ENCODE measurements at places on chromosomes 5 and 9.

GRCh38 chr5:22892441-22892840 is 39.3 kb upstream of the CDH12 start:
- DNase-seq, result no peak

GRCh38 chr5:141512911-141513626 is 24.2 kb downstream of the PCDHGC5 start:
- DNase-seq, result peak; percentile 40

GRCh38 chr9:36045610-36046009 is 8.9 kb downstream of the RECK start:
- DNase-seq, result no peak

DNA sequence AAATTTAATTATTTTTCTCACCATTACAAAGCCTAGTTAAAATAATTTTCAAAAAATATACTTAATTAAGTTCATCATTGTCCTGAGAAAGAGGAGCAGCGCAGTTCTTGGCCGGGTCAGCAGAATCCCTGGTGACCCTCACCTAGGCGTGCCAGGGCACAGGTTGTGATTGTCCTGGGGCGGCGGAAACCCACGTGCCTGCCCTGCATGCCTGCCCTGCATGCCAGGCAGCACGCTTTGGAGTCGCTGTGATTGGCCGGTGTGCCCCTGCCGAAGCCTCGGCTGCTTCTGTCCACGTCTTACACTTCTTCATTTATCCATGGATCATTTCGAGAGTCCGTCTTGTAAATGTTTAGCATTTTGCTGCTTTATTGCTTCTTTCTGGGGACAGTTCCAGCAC is 25.6 kb downstream of the SLC12A2 start:
- no peak for DNase-seq

- DNase-seq, result no peak
These were observed 3.8 kb downstream of the ANXA6 start for GRCh38 chr5:151153766-151154272.

GRCh38 chr5:1105350-1106265 is 6.3 kb downstream of the SLC12A7 start:
- DNase-seq, result no peak

GRCh38 chr5:143010351-143010750 is 240.2 kb downstream of the ARHGAP26 start:
- DNase-seq, result no peak

DNA sequence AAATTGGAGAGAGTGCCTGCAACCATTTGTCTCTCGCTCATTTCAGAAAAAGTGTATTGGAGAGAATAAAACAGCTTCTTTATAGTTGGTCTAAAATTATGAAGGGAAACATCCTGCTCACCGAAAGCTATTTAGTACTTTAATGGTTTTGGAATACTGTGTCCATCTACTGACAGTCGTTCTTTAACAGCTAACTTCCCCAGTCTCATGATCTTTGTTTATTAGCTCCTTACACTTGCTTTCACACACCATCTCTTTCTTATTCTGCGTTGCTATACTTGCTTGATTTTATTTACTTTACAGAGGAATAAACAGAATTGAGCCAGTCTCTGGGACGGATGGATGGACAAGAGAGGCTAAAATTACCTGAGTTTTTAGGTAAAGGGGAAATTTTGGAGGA is 229.3 kb downstream of the CCDC171 start:
- no peak for DNase-seq

- DNase-seq, result peak; percentile 65
These were observed 31.6 kb upstream of the ACOT12 start for GRCh38 chr5:81425569-81425968.

GRCh38 chr9:86945728-86946200 is 1.5 kb downstream of the GAS1 start:
- DNase-seq, result peak; percentile 66

DNA sequence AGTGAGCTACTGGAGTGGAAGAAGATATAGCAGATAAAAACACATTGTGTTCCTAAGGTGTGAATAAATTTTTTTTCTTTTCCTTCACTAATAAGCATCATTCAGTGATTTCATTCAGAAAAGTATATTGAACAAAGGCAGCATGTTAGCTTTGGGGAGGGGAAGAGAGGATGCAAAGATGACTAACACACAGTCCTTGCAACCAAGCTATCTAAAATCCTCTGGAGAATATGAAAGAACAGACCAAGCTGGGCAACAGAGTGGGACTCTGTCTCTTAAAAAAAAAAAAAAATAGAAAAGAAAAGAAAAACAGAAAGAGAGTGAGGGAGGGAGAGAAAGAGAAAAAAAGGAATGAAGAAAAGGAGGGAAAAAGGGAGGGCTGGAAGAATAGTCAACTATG is 22.3 kb upstream of the OMD start:
- DNase-seq, result no peak

- DNase-seq, result no peak
These were observed 902.3 kb downstream of the EFNA5 start for GRCh38 chr5:106768392-106768791.

DNA sequence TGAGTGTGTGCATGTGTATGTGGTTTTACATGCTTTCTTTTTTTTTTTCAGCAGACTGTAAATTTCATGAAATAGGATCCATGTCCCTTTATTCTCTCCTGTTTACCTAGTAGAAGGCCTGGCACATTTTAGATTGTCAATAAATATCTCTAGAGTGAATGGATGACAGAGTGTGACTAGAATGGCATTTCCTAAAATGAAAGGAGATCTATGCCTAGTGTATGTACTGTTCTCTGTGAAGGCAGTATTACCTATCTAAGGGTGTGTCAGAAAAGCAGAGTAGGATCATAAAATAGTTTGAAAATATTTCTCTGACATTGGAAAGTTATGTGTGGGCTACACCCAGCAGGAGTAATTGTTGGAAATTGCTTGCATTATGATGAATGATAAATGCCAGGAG is 1876.0 kb upstream of the C9orf72 start:
- DNase-seq, result no peak

- no peak for DNase-seq
These were observed 19.6 kb upstream of the UBTD2 start for GRCh38 chr5:172303162-172303561.

- DNase-seq, result no peak
These were observed 85.2 kb downstream of the IRX1 start for GRCh38 chr5:3680821-3681220.

GRCh38 chr5:171595401-171595800 is 176.0 kb downstream of the FGF18 start:
- DNase-seq, result no peak

- DNase-seq, result no peak
These were observed 31.9 kb downstream of the RXRA start for GRCh38 chr9:134358026-134358661.

GRCh38 chr5:120173125-120173524 is 291.0 kb upstream of the PRR16 start:
- no peak for DNase-seq

DNA sequence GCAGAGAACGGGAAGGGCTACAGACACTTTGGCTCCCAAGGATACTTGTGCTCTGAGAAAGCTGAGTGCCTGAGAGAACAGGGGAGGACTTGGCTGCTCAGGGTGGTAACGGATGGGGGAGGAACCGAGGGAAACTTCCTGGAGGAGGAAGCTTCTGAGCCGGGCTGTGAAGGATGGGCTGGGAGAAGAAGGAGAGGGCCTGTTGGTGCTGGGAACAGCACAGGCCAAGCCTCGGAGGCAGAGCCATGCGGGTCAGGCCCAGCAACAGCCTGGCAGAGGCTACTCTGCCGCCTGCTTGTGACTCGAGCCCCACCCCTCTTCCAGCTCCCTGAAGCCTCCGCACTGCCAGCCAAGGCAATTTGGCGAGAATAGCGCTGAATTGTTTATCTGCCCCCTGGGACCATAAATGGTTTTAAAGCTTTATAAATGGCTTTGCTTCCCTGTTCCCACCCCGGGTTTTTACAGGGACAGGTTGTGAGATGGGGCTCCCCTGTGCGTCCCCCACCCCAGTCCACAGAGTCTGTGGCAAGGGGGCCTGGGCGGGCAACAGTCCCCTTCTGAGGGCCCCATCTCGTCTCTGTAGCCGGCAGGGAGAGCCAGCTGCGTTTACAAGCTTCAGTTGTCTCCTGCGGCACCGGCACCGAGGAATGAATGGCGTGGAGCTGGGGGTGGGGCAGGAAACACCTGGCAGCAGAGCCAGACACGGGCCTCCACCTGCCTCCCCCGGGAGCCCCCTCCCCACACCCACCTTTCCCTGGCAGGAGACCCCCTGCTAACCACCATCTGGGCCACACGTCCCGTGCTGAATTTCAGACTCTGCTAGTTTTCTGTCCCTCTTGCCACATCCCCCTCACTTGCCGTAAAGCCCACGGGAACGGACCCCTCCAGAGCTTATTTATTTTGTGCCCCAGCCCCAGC is 24.4 kb downstream of the FAM163B start:
- DNase-seq, result peak; percentile 78

DNA sequence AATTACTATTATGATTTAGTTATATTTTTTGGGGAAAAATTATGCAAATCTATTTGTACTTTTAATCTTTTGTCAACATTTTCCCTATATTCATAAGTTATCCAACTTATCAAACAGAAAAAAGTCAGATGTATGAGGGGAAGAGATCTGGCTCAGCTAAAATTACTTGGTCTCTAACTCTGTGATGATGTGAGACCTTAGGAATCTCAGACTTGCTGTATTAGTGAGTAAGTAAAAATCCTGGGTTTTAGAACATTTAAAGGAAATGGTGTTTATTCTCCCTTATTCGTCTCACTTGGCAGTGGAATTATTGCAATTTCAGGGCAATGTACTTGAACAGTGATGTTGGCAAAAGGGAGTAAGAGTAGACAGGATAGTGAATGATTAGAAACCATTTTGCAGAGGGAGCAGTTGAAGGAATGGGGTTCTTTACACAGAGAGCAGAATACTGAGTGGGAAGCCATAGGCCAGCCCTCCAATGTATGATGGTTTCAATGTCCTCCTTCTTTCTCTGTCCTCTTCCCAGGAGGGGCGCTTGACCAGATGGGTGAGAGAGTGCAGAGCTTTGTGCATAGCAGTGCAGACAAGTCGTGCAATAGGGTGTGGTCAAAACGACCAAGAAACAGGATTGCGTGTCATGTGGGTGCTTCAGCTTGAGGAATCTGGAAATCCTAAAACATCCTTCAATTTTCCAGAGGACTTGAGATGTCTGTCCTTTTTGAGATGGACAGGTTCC is 91.7 kb downstream of the TENT4A start:
- peak; percentile 41 for DNase-seq

GRCh38 chr9:133878402-133878801 is 113.7 kb downstream of the VAV2 start:
- no peak for DNase-seq

- no peak for DNase-seq
These were observed 68.9 kb upstream of the ANKRD55 start for GRCh38 chr5:56302027-56302426.

- DNase-seq, result no peak
These were observed 23.9 kb downstream of the RORB start for GRCh38 chr9:74521009-74521408.

DNA sequence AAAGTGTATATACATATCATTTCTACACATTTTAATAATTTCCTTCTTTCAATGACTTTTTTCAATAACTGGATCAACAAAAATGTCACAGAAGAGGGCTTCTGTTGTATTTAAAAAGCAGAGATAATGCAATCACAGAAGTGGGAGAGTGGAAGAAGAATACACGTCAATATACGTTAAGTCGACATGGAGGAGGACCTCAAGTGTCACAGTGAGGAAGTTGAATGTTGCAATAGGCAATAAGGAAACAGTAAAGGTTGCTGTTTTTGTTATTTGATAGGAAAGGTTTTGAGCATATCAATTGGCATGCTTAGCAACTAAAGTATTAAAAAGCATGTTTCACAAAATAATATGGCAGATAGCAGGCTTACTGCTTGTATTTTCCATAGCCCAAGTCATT is 184.0 kb upstream of the NR4A3 start:
- DNase-seq, result no peak

DNA sequence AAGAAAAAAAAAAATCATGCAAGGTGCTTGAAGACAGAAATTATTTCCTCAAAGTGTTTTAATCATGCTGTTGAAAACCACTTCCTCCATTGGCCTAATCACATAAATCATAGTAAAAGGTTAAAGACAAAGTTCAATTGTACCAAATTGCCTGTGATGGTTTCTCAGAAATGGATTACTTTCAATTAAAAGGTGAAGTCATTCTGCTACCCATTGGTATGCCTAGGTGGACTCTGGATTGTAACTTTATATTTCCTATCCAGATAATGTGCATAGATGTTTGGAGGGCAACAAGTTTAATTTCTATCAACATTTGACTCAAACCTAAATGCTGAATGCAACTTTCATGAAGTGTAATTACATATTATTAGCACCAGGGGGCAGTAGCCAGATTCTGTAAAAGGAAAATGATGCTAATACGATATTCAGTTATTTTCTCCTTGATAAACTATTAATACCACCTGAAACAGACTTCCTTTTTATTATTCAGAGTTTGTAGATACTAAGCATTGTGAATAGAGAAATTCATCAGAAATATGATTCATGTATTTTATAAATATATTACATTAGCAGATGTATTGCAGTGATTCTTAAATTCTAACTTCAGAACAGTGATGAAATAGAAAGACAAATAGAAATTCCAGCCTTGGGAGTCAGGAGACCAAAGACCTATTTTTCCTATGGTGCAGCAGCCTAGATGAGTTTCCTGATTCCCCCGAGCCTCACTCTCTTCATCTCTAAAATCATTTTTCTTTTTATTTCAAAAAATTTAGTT is 148.2 kb downstream of the CAAP1 start:
- peak; percentile 49 for DNase-seq

DNA sequence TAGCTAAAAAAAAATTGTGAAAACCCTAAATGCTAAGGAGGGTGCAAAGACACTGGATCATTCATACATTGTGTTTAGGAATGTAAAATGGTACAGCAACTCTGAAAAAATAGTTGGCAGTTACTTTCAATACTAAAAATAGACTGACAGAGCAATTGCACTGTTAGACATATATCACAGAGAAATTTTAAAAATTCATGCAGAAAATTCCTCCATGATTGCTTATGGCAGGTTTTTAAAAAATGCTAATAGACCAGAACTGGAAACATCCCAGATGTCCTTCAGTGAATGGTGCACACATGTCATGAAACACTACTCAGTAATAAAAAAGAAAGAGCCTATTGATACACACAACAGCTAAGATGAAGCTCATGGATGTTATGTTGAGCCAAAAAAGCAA is 349.8 kb upstream of the DAB2 start:
- DNase-seq, result no peak

DNA sequence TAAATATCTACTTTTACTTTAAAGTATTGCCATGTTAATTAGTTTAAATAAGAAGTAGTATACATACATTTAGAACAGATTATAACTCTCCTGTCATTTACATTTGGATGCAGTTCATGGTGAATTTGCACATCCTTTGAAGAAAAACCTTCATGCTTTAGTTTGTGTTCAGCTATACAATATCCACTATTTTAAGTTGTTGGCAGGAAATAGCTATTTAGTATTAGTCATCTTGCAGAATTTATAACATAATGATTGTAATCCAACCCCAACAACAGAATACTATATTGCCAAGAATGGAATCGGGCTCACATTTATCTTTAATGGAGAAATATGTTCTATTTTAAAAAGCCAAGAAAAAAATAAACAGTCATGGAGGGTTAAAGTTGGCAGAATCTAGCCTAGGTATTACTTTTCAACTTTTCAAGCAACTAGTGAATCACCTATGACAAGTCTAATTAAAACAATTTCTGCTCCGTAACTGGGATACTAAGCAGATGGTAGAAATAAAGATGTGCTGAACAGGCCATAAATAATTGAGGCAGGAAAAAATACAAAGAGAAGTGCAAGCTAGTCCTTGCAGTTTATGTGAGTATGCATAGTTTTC is 1170.6 kb upstream of the NUDT12 start:
- no peak for DNase-seq

- no peak for DNase-seq
These were observed 12.8 kb upstream of the TEX48 start for GRCh38 chr9:114694719-114695269.

Measured in cardiac fibroblast (primary cell).